Activated naive CD8-positive, alpha-beta T cell treated with anti-CD3 and anti-CD28 coated beads, Interleukin-2, amount 50 U/mL, for 24 hours (primary cell): ENCODE measurements at places on chromosomes 13 and 19.

DNA sequence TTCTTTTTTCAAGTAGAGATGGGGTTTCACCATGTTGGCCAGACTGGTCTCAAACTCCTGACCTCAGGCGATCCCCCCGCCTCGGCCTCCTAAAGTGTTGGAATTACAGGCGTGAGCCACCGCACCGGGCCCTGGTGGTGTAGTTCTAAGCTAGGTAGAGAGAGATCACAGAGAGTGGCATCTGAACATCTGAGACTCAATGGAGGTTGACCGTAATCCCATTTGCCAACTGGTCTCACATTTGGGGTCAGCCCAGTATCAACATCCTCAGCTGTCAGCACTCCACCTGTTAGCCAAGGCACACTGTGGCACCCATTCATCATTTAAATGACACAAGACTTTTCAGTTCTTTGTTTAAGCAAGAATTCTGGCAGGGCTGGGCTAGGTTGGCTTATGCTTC, 8.1 kb downstream of the SELENOW start:
- H3K4me1 ChIP-seq = peaks cover 5% of the 10 kb centered on the region
- H3K27ac ChIP-seq = no peak overlapping the region
- DNase-seq = no peak
- peaks cover 21% of the 10 kb centered on the region for H3K36me3 ChIP-seq
- H3K27me3 ChIP-seq = peaks cover 4% of the 10 kb centered on the region
- H3K4me3 ChIP-seq = no peak overlapping the region

- H3K4me1 ChIP-seq = peaks cover 13% of the 10 kb centered on the region
- H3K4me3 ChIP-seq = no peak overlapping the region
- H3K27me3 ChIP-seq = no peaks in the 10 kb centered on the region
- no peak for DNase-seq
Measured at GRCh38 chr13:20571676-20572075, 4.7 kb downstream of the IFT88 start.

DNA sequence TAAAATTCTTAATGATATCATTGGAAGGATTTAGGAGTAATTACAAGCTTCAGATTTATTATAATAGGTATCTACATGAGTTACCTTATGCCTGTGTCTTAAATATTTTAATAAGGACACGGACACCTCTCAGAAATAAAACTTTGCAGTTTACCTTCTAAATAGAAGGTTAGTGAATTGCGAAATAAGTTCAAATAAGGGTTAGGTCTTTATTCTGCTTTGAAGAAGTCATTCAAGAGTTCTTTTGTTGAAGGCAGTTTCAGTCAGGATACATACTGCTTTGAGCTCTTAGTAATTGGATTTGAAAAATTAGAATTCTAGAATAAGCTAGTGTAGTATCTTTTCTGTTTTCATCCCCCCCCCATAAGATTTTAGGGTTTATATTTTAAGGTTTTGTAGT, 53.0 kb downstream of the NAA16 start:
- peaks cover 63% of the 10 kb centered on the region for H3K36me3 ChIP-seq
- H3K27me3 ChIP-seq = no peaks in the 10 kb centered on the region
- no peak for DNase-seq
- no peak overlapping the region for H3K4me3 ChIP-seq
- peaks cover 12% of the 10 kb centered on the region for H3K4me1 ChIP-seq

- H3K27ac ChIP-seq = no peak overlapping the region
- peak; percentile 69 for DNase-seq
- H3K36me3 ChIP-seq = no peaks in the 10 kb centered on the region
- H3K4me1 ChIP-seq = no peaks in the 10 kb centered on the region
- no peak overlapping the region for H3K4me3 ChIP-seq
Measured at GRCh38 chr19:49746206-49746958, 16.7 kb downstream of the TSKS start.

GRCh38 chr19:18541258-18541991, 1.9 kb downstream of the FKBP8 start:
- no peak for DNase-seq
- peaks cover 24% of the 10 kb centered on the region for H3K4me1 ChIP-seq
- peaks cover 13% of the 10 kb centered on the region for H3K36me3 ChIP-seq
- peak overlapping the region; percentile 42 for H3K4me3 ChIP-seq
- peak overlapping the region; percentile 31 for H3K27ac ChIP-seq
- H3K27me3 ChIP-seq = no peaks in the 10 kb centered on the region

DNA sequence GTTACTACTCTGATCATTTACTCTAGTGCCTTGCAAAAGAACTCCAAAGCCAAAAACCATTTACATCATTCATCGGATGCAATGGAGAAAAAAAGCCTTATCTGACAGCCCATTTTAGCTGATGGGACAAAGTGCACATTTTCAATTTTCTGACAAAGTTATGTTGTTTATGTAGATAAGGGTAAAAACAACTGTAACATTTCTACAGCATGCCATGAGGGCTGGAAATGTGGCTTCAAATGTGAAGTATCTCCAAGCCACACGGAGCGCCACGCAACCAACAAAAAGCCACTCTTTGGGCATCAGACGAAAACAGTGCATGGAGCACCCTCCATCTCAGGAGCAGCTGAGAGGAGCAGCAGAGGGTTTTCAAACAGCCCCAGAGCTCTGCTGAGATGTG, 364.6 kb upstream of the ZNF507 start:
- H3K4me3 ChIP-seq = no peak overlapping the region
- H3K4me1 ChIP-seq = no peaks in the 10 kb centered on the region
- no peak for DNase-seq
- H3K27ac ChIP-seq = no peak overlapping the region
- H3K36me3 ChIP-seq = no peaks in the 10 kb centered on the region

DNA sequence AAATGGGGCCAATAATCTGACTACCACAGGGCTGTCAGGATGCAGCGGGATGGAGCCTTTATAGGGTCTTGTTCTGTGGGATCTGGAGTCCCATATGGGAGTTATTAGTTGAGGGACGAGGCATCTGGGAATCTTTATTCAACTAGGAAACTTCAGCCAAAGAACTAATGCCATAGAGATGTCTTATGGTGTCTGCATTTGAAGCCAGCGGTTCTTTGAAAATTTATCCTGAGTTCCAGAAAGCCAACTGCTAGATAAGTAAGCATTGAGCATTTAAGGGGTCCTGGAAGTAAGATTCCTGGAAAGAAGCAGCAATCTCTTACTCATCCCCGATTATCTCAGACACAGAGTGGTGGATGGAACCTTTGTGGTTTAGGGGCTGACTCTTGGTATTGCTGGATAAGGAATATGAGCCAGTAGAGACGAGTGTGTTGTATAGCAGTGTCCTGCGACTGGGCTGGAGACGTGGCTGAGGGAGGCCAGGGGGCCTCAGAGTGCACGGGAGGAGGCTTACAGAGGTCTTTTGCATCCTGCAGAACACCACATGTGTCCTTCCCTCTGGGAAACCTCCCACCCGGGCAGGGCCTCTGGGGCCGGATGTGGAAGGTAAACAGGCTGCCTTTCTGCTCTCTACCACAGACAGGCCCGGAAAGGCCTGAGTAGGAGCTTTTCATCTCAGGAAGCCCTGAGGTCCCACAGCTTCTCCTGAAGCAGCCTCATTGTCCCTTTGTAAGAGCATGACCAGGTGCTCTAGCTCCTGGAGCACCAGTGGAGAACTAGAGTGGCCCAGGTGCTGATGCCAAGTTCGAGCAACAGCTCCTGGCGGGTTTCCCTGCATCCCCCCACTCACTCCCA, 28.8 kb downstream of the ACTN4 start:
- H3K36me3 ChIP-seq = peaks cover 19% of the 10 kb centered on the region
- H3K4me1 ChIP-seq = peaks cover 63% of the 10 kb centered on the region
- peak overlapping the region; percentile 18 for H3K27ac ChIP-seq
- H3K27me3 ChIP-seq = no peaks in the 10 kb centered on the region

GRCh38 chr13:95874286-95874685, 178.9 kb downstream of the UGGT2 start:
- H3K4me3 ChIP-seq = no peak overlapping the region
- H3K4me1 ChIP-seq = no peaks in the 10 kb centered on the region
- peaks cover 8% of the 10 kb centered on the region for H3K27me3 ChIP-seq
- H3K36me3 ChIP-seq = no peaks in the 10 kb centered on the region
- H3K27ac ChIP-seq = no peak overlapping the region
- DNase-seq = no peak

- peaks cover 8% of the 10 kb centered on the region for H3K36me3 ChIP-seq
- no peak for DNase-seq
- H3K27me3 ChIP-seq = no peaks in the 10 kb centered on the region
- H3K4me1 ChIP-seq = no peaks in the 10 kb centered on the region
Measured at GRCh38 chr19:18531485-18531884, 9.6 kb upstream of the ELL start.

- H3K4me3 ChIP-seq = no peak overlapping the region
- H3K27ac ChIP-seq = no peak overlapping the region
- peaks cover 28% of the 10 kb centered on the region for H3K4me1 ChIP-seq
Measured at GRCh38 chr19:54469496-54469934, 3.6 kb downstream of the CDC42EP5 start.

DNA sequence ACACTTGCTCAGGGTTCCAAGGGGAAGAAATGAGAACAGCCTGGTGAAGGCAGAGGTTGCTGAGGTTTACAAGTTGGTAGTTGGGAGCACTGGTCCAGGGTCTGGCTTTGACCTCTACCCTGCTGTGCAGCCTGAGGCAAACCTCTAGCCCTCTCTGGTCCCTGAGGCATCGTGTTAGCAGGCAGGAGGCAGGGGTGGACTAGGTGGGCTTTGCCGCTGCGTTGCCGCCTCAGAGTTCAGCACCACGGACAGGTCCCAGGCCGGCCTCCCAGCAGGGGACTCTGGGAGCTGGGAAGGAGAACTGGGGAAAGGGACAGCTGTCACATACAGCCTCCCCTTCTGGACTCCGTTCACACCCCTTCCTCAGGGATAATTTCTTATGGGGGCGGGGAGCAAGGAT, 3.1 kb downstream of the NCAN start:
- H3K4me3 ChIP-seq = no peak overlapping the region
- no peaks in the 10 kb centered on the region for H3K36me3 ChIP-seq
- peak; percentile 49 for DNase-seq
- peaks cover 42% of the 10 kb centered on the region for H3K27me3 ChIP-seq

DNA sequence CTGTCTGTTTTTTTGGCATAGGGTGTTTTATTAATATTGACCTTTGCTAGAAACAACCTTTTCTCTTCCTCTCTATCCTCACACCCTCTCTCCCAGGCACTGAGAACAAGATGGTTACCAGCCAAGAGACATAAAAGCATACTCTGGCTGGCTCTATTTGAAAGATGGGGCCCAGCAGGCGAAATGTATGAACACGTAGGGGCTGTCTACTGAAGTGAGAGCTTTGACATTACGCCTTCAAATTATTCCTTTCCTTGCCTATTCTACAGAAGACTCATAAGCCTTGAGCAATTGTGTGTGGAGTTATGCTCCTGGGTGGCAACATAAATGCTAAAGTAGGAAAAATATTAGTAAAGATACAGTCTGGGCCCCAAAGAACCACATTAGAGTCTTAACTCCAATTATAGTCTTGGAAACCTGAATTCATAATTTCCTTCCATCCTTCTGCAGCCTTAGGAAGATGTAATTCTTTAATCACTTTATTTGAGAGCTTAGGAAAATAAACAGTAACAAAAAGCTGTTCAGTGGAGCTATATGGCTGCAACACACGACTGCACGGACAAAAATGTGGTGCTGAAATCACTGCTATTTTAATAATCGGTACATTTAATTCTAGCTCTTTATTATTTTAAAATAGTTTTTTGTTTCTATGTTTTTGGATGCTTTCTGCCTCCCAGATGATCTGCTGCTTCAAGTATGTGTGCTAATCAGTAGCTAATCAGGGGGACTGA, 122.3 kb upstream of the RNF113B start:
- DNase-seq = no peak
- no peak overlapping the region for H3K4me3 ChIP-seq
- H3K27me3 ChIP-seq = no peaks in the 10 kb centered on the region
- H3K36me3 ChIP-seq = no peaks in the 10 kb centered on the region
- no peaks in the 10 kb centered on the region for H3K4me1 ChIP-seq

DNA sequence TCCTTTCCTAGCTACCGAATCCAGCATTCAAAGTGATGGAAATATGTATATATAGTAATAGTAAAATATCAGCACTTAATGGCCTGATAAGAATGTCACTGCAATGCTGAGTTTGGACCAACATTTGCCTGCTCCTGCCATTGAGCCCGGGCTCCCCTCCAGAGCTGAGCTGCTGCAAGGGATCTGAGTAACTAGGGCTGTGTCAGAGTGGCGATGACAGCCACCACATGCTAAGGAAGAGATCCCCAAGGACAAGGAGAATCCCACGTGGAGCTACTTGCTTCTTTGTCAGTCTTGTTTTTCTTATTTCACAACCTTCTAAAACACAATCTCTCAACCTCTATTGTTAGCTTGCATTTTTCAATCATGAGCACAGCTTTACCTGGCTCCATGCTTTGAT, 19.5 kb upstream of the ALOX5AP start:
- H3K4me1 ChIP-seq = peaks cover 29% of the 10 kb centered on the region
- H3K4me3 ChIP-seq = no peak overlapping the region
- no peaks in the 10 kb centered on the region for H3K27me3 ChIP-seq
- no peak for DNase-seq
- no peak overlapping the region for H3K27ac ChIP-seq
- H3K36me3 ChIP-seq = no peaks in the 10 kb centered on the region

GRCh38 chr19:1259876-1260748, 9.0 kb upstream of the CIRBP start:
- peak; percentile 72 for DNase-seq
- H3K36me3 ChIP-seq = peaks cover 11% of the 10 kb centered on the region
- H3K4me1 ChIP-seq = peaks cover 58% of the 10 kb centered on the region
- peak overlapping the region; percentile 96 for H3K27ac ChIP-seq
- H3K27me3 ChIP-seq = no peaks in the 10 kb centered on the region
- H3K4me3 ChIP-seq = peak overlapping the region; percentile 97

DNA sequence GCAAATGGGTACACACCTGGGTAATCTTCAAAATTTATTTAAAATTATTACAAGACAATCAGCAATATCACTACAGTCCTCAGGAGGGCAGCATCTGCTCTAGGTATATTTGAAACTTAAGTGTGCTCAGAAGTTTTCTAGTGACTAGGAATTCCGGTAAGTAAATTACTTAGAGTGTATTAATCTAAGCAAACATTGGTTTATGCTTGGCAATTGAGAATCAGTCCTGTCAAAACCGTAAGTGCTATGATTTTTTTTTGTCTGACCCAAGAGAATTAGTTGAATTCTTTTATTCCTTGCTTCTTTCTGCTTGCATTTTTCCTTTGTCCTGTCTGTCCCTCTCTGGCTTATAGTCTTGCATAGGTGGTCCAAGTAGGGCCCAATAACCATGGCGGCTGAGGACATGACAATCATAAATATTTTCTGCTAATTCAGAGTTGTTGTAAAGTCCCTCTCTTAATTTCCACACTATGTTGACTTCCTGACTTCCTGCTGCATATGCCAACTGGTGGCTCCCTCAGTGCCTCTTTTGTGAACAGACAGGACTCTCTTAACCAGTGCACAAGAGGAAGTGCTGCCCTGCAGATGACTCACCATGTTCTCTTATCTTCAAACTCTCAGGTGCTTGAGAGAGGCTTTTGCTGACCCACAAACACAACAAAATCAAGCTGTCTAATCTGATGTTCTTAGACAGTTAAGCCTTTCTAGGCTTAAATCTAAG, 82.2 kb downstream of the SLAIN1 start:
- H3K36me3 ChIP-seq = no peaks in the 10 kb centered on the region
- peaks cover 15% of the 10 kb centered on the region for H3K4me1 ChIP-seq
- peak overlapping the region; percentile 13 for H3K27ac ChIP-seq
- no peaks in the 10 kb centered on the region for H3K27me3 ChIP-seq
- H3K4me3 ChIP-seq = no peak overlapping the region

DNA sequence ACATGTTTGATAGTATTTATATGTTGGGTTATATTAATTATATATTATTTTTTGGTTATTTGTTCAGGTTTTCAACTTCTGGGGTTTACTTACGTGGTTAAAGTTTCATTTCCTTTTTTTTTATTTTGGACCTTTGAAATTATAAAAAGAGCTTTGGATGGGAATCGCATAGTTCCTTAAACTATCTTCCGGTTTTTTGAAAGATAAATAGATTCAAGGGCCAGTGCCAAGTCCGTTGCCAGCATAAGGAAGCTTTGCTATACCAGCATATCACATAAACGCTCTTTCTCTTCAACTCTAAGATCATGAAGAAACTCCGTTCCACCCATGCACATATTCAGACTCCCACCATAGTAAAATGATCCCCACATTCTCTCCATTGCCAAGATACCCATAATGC, 7.4 kb upstream of the OXGR1 start:
- H3K4me3 ChIP-seq = no peak overlapping the region
- no peak for DNase-seq
- peaks cover 4% of the 10 kb centered on the region for H3K4me1 ChIP-seq
- peaks cover 20% of the 10 kb centered on the region for H3K27me3 ChIP-seq
